ENCODE measurements at places on chromosomes 12 and 14.

- no peak for DNase-seq
Observed at GRCh38 chr12:95882080-95882479, 23.3 kb downstream of the SNRPF start.

- no peak for DNase-seq
Observed at GRCh38 chr12:467591-467990, 7.9 kb downstream of the B4GALNT3 start.

DNA sequence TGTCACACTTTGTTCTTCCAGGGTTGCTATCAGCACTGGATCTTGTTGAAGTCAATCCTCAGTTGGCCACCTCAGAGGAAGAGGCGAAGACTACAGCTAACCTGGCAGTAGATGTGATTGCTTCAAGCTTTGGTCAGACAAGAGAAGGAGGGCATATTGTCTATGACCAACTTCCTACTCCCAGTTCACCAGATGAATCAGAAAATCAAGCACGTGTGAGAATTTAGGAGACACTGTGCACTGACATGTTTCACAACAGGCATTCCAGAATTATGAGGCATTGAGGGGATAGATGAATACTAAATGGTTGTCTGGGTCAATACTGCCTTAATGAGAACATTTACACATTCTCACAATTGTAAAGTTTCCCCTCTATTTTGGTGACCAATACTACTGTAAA is 23.7 kb downstream of the VTI1B start:
- DNase-seq = no peak

GRCh38 chr12:79933532-79934264 is 1.2 kb downstream of the PPP1R12A start:
- DNase-seq = no peak

GRCh38 chr14:89283327-89284060 is 133.5 kb downstream of the FOXN3 start:
- no peak for DNase-seq

Measured in activated CD4-positive, alpha-beta T cell treated with anti-CD3 and anti-CD28 coated beads for 4 hours (primary cell).